ENCODE measurements at places on chromosomes 2 and 18.

GRCh38 chr2:43073401-43073825, 153.0 kb downstream of the ZFP36L2 start:
- no peak for DNase-seq

GRCh38 chr2:78985558-78985957, 39.9 kb upstream of the REG3G start:
- DNase-seq, result no peak

- no peak for DNase-seq
Measured at GRCh38 chr2:7953195-7953594, 728.7 kb upstream of the ID2 start.

DNA sequence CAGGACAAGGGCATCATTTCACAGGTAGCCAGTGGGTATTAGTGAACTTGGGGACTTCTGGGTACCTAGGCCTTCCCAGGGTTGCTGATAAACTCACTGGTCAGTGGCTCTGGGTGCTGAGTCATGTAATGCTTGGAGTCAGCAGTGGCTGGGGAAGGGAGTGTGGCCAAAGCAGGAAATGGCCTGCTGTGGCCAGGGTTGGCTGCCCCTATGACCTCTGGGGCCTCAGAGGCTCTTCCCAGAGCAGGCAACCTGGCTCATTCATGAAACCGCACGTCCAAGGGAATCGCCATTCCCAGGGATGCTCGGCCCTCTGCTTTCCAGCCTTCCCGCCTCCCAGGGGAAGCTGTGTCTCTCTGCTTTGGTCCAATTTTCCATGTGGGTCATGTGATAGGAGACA, 294.9 kb downstream of the DYSF start:
- DNase-seq, result no peak

GRCh38 chr2:75491129-75491753, 69.5 kb downstream of the EVA1A start:
- DNase-seq, result no peak

DNA sequence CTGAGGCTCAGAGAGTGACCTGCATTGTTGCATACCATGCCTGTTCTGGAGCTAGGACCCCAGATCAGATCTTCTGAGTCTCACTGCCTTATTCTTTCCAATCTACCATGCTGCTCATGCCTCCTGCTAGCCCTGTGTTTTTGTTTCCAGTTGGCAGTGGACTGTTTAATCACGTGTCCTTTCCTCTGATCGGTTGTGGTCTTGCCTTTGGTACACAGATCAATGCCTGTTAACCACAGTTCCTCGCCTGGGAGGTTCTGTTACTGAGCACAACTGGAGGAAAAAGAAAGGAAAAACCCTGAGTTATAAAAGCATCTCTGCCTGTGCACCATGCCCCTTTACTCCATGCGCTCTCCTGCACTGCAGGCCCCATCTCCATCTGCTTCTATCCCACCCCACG, 329.1 kb downstream of the SETBP1 start:
- DNase-seq, result no peak

GRCh38 chr18:22935431-22935830, 2.3 kb downstream of the RBBP8 start:
- DNase-seq, result no peak

DNA sequence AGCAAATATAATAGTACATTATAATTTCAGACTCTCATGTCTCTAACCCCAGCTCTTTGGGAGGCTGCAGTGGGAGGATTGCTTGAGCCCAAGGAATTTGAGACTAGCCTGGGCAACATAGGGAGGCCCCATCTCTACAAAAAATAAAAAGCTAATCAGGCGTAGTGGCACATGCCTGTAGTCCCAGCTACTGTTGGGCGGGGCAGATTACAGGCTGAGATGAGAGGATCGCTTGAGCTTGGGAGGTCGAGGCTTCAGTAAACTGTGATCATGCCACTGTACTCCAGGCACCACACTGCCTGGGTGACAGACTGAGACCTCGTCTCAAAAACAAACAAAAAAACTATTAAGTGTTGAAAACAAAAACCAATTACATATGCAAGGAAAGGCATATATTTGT, 123.0 kb upstream of the MYO3B start:
- DNase-seq, result no peak

DNA sequence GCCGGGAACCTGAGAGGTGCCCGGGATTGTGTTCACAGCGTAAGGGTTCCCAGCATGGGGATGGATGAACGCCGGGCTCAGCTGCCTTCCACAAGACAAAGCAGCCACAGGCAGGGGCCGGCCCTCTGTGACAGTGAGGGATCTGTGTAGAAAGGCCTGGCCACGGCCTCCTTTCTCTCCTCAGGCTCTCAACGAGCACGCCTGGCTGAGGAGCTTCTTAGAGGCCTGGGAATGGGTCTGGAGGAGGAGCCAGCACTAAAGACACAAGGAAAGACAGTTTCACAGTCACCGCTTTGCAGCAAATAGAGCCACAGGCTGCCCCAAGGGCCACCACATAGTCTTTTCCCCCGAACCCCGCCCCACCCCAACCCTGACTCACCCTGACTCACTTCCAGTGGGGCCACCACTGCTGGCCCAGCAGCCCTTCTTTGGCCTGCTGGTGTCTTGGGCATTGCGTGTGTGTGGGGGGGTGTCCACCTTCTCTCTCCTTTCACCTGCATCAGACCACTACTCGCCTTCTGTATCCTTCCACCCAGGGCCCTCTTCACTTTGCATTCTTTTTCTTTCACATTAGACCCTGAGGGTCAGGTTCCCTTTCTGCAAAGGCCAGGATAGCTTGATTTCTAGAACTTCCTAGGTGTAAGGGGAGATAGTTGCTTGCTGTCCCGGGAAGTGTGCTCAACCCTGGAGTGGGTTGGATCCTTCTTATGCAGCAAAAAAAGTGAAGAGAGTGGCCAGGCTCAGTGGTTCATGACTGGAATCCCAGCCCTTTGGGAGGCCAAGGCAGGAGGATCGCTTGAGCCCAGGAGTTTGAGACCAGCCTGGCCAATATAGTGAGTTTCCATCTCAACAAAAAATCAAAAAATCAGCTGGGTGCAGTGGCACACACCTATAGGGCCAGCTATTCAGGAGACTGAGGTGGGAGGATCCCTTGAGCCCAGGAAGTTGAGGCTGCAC, 19.3 kb upstream of the HPCAL1 start:
- DNase-seq, result no peak

- DNase-seq, result no peak
Measured at GRCh38 chr2:86274918-86275275, 62.5 kb downstream of the REEP1 start.

DNA sequence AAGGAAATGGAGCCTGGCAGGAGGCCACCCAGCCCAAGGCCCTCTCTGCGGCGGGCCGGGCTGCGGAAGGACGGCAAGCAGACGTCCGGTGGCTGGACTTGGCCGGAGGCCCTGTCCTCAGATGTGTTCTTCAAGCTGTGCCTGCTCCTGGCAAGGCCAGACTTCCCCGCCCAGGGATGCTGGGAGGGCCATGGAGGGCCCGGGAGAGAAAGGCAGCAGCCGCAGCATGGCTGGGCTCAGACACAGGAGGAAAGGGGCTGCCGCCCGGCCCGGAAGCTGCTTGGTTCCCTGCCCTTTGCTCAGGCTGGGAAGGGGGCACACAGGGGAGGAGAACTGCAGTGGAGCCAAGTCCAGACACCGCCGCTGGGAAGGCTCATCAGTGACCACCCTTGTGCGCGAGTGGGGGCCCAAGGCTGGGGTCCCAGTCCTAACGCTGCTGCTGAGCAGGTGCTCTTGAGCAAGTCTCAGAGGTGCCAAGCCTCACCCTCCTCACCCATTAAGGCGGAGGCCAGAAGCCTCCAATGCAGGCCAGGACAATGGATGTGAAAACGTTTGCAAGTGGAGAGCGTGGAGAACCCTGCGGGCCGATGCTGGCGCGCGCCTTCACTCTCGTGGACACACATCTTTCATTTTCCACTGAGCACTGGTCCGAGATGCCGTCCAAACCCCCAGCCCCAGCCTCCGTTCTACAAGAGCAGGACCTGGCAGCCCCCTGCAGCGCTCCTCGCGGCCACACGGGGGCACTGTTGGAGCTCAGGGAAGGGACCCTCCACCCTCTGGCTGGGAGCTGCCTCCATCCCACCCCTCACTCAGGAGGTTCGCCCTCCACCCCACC, 7.9 kb downstream of the CROCC2 start:
- DNase-seq, result peak; percentile 59

GRCh38 chr18:52749542-52749941, 409.5 kb downstream of the DCC start:
- no peak for DNase-seq

- no peak for DNase-seq
Measured at GRCh38 chr2:172430678-172431077, 3.3 kb downstream of the ITGA6 start.

- no peak for DNase-seq
Measured at GRCh38 chr2:21770787-21771186, 647.0 kb downstream of the TDRD15 start.

DNA sequence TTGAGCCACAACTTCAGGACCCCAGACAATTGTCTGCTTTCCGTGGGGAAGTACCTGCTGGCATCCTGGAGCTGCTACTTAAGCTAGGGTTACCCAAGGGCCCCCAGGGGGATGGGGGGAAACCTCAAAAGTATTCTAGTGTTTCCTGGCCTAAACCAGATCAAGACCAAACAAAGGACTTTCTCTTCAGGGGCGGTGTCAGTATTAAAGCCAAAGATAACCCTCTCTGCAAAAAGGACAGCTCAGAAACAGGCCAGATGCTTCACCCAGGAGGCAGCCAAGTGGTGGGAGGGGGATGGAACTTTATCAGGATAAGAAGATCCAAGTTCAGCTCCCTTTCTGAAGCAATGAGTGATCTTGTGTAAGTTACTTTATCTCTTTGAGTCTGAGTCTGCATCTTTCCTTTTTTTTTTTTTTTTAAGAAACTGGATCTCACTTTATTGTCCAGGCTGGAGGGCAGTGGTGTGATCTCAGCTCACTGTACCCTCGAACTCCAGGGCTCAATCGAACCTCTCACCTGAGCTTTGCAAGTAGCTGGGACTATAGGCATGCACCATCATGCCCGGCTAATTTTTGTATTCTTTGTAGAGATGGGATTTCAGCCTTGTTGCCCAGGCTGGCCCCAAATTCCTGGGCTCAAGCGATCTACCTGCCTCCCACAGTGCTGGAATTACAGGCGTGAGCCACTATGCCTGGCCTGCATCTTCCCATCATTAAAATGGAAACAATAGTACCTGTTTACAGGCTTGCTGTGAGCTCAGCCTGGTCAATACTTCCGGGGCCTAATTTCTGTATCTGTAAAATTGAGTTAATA, 151.8 kb upstream of the PTPRM start:
- no peak for DNase-seq

GRCh38 chr2:221106241-221106640, 465.9 kb downstream of the EPHA4 start:
- no peak for DNase-seq

DNA sequence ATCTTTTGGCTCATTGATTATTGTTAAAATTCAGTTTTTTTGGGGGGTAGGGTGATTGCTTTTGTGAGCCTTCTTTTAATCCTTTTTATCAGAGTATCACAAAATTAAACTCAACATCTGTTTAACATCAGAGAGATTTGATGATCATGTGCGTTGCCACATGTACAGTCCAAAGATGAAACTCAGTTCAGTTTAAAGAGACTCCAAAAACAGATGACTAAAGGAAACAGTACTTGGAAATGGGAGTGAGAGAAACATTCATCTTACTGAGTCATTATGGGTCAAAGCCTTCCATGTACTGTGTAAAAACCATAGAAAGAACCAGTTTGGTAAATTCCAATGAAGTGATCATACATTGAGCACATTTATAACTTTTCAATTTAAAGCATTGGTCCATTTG, 53.0 kb downstream of the LYPD6 start:
- DNase-seq, result no peak

GRCh38 chr2:229044581-229044980, 226.5 kb downstream of the PID1 start:
- no peak for DNase-seq

DNA sequence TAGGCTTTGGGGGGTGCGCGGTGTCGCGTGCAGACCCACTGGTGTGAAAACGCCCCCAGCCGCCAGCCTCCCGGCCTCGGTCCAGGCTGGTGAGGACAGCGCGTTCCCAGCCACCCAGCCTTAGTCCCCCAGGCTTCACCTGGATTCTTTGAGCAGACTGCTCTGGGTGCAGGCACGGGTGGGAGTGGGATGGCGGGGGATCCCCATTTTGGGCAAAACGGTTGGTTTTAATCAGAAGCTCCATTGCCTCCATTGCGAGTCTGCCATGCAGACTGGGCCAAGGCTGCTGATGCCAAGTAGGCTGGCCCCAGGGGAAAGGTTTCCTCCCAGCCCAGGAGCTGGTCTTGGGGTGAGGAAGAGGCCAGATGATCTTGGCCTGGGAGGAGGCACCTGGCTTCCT, 445 bp downstream of the MLPH start:
- no peak for DNase-seq

- no peak for DNase-seq
Measured at GRCh38 chr2:6254441-6254840, 562.3 kb downstream of the SOX11 start.
